GM23338 (cell line): ENCODE measurements at places on chromosomes 12 and 14.

DNA sequence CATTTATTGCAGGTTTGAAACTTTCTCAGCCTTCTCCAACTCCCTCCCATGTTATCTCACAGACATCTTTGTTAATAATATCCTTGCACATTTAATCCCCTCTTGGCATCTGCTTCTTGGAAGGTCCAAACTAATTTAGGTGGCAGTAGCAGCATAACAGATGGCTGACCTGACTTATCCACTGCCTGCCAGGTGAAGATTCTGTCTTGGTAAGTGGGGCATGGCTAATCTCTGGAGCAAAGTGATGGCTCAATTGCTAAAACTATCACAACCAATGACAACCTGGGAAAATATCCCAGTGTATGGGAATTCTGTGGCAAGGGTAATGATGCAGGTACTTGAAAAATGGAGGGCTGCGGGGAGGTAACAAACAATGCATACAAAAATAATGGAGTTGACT is 58.2 kb upstream of the ALG10B start:
- no peak for DNase-seq

- no peak for DNase-seq
Observed at GRCh38 chr14:102873131-102873530, 49.3 kb upstream of the AMN start.

DNA sequence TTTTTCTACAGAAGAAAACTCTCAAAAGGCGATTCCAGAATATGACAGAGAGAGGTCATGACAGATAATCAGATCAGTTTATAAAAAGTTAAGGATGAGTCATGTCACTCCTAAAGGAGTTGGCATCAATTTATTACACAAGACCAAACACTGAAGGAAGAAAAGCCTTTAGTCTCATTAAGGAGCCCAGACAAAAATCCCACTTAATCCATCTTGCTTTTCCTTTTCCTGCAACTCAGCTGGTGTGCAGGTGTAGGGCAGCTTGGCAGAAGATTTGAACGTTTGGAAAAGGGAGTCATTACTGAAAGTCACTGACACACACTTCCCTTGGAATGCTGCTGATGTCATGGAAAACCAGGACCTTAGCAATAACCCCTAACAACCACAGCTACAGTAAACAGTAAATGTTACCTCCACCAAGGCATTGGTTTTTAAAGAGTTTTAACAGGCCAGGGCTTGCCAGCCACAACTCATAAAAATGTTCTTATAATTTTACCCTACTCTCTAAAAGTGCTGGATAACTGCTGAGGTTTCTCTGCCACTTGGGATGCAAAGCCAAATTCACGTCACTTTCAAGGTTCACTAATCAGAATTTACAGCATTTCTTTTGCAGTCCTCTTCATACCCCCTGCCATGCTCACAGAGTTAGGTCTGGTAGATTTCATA is 320.6 kb downstream of the RAD51B start:
- peak; percentile 49 for DNase-seq

- DNase-seq = peak; percentile 27
Observed at GRCh38 chr12:126617312-126617711, 1552.1 kb downstream of the AACS start.

DNA sequence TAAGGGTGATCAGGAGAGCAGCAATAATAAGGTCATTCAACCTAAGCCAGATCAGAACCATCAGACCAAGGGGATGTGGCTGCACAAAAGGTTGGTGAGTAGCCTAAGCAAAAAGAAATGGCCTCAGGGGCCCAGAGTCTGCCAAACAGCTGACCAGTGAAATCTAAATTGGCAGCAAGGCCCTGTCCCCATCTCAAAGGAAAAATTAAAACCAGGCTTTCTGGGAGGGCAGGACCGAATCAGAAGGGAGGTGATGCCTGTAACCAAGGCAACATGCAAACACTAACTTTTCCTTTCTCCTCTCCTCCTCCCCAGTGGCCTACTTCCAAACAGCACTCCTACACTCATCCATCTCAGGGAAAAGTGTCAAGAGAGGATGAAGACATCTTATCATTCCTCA is 256.4 kb downstream of the NUAK1 start:
- DNase-seq = peak; percentile 20

DNA sequence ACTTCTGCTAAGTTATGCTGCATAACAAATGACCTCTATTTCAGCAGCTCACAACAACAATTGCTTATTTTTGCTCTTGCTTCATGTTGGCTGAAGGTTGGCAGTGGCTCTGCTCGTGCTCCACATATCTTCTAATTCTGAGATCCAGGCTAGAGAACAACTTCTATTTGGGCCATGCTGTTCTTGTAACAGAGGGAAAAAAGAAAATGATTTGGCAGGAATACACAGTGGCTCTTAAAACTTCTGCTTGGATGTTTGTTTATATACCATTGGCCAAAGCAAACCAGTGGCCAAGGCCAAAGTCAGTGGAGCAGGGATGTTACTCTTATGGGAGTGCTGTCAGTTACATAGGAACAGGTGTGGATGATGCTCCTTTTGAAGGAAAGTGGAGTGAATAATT is 32.1 kb downstream of the GPHN start:
- DNase-seq = no peak
